H4 (cell line): ENCODE measurements at places on chromosomes 2 and 18. TPM values are rescaled to one million over a fixed set of nuclear protein-coding genes. Genes with fewer than 3 reads are reported as not detected.

Gene BABAM2
- 11.7 and 20.7 TPM in 2 replicates for total RNA-seq

Gene RPS27A
- total RNA-seq = 3,108 and 3,345 TPM in 2 replicates

Gene PAX8
- 0.08 TPM in 1 of 2 replicates, not detected in the other for total RNA-seq

Gene UGT1A10
- not detected in 2 replicates for total RNA-seq

Gene LYPD6
- 8.6 and 9.8 TPM in 2 replicates for total RNA-seq

Gene CCDC121
- total RNA-seq = 1.5 and 1.9 TPM in 2 replicates

Gene LDLRAD4
- total RNA-seq = 5.5 and 6.9 TPM in 2 replicates

Gene ATG16L1
- 26.6 and 30.6 TPM in 2 replicates for total RNA-seq

Gene CEP76
- total RNA-seq = 12.3 and 13.2 TPM in 2 replicates

Gene RAX
- not detected in 2 replicates for total RNA-seq

Gene SLC5A7
- total RNA-seq = not detected in 2 replicates

Gene CCDC102B
- 11.0 and 22.4 TPM in 2 replicates for total RNA-seq

Gene ZNF514
- 2.7 and 5.4 TPM in 2 replicates for total RNA-seq

Gene ERLEC1
- total RNA-seq = 70.3 and 85.9 TPM in 2 replicates

Gene CIAO1
- total RNA-seq = 79.3 and 96.1 TPM in 2 replicates

GRCh38 chr2:94990956-94991355 lies 34.6 kb upstream of the MAL start:
- no peak for DNase-seq

- no peak for DNase-seq
These were observed 99.5 kb downstream of the MAP4K4 start for GRCh38 chr2:101796825-101797600.

- no peak for DNase-seq
These were observed 29.4 kb downstream of the KANSL3 start for GRCh38 chr2:96608469-96609455.

DNA sequence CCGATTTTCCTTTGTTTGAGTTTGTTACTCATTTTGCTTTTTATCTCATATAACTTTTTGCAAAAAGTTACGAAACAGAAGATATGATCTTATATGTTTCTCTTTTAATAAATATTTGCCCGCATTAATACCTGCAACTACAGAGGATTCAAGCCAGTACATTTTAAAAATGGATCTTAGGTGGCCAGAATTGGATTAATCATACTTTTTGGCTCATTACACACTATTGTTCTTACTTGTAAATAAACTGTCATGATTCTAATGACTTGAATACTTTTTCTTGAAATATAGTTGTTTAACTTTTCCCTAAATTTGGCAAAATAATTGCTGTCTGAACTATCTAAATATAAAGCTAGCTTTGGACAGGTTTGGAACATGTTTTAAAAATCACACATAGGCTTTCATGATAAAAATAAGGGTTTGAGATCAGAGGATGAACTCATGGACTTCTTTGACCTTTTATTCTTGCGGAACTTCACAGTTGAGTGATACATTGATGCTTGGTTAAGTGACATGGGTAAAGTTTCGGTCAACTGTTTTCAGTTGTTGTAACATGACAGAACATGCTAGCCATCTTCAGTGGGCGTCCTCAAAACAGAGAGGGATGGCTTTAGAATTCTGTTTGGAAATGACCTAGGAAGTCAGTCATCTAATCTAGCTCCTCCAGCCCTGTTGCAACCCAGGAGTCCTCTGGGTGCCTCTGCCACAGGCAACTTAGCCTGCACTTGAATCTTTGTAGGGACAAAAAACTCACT lies 44.5 kb downstream of the LTBP1 start:
- no peak for DNase-seq

GRCh38 chr2:27082773-27083409 lies 3.7 kb upstream of the KHK start:
- no peak for DNase-seq

DNA sequence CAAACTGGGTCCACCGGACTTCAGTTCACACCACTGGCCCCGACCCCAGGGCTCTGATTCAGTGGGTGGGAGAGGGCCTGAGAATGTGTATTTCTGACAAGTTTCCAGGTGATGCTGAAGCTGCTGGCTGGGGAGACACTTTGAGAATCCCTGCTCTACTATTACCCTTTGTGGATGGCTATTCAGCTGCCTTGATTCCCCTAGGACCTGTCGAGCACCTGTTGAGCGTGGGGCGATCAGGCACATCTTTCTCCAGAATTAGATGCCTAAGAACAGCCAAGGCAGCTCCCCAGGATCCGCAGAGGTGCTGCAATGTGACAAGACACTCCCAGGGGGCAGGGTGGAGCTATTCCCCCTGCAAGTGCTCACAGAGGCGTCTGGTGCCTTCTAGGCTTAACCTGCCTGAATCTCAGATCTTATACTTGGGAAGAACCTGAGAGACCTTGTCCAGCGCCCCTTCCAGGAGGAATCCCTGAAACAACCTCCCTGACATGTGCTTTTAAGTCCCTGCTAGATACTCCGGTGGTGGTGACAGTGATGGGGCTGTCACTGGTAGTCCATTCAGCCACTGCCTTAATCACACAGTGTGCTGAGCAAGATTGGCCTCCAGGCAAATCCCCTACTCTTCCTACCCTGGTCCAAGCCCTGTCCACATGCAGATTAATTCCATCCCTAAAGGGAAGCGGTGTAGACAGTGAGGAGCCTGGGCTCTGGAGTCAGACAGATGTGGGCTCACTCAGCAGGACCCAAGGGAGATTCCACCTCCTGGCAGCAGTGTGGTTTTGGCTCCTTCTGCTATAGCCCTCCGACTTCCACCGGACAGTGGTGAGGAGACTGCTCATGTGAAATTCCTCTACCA lies 43.4 kb upstream of the OTOF start:
- no peak for DNase-seq

GRCh38 chr2:112144966-112145365 lies 6.8 kb downstream of the FBLN7 start:
- no peak for DNase-seq

DNA sequence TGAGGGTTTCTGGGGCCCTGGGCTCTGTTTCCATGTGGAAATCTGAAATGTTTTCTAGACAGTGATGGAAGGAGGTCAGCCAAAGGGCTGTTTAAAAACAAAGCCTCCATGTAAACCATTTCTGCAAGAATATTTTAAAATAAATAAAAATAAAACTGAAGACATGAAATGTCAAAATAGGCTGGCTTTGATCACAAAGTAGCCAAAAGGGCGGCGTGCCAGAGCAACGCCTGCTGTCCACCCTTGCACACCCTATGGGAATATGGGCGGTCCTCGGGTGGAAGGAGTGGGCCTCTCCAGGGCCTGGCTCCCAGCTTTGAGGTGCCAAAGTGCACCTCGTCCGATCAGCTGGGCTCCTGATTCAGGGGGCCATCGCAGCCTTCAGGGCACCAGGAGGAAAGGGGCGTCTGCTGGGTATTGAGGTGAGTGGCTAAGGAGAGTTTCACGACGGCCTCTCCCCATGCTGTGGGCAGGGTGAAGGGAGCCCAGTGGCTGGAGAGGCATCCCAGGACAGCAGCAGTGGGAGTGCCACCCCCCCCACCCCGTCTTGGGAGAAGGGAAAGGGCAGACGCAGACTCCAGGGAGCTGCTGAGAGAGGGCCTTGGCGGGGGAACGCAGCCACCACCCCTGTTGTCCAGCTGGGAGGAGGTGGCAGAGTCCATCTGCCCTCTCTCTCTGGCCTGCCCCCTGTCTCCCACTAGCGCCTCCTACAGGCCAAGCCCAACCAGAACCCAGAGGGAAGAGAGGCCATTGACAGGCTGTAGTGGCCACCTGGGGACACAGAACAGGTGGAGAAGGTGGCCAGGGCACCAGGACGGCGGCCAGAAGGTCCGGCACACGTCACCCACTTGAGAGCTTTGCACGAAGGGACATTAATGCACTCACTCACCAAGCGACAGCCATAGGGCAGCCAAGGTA lies 5.7 kb upstream of the ERFE start:
- no peak for DNase-seq

DNA sequence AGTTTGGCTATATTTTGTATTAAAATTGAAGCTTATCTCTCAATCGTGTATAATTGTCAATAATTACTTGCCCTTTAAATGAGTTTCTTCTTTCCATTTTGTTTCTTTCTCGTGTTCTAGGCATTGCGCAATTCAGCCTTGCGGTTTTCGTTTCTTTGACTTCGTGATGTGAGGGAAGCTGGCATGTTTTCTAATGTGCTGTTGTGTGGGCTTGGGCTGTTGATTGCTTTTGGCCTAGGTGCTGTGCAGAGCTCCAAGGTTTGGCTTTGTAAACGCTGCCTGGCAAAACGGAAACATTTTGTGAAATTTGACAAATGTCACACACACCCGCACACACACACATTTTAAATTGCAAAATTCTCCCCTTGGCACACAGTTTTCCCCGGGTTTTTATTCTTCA lies 242.6 kb upstream of the TCF4 start:
- DNase-seq = peak; percentile 38

GRCh38 chr2:34121076-34121475 lies 522.0 kb upstream of the FAM98A start:
- DNase-seq = no peak

DNA sequence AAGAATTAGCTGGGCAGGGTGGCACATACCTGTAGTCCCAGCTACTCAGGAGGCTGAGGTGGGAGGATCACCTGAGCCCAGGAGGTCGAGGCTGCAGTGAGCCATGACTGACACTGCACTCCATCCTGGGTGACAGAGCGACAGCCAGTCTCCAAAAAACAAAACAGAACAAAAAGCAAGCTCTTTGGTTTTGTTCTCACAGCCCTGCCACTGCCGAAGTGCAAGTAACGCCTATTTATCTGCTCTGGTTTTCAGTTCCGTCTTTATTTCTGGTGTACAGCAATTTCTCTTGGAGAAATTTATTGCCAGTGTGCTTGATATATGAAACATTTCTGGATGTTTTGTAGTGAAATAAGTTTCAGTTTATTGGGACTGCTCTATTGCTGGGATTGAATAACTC lies 61.9 kb downstream of the RAB10 start:
- no peak for DNase-seq

GRCh38 chr2:205808486-205809121 lies 126.3 kb downstream of the NRP2 start:
- DNase-seq = peak; percentile 53

- no peak for DNase-seq
These were observed 148.1 kb downstream of the EML6 start for GRCh38 chr2:54871457-54872107.

GRCh38 chr18:40555914-40556313 lies 1399.1 kb upstream of the PIK3C3 start:
- no peak for DNase-seq

DNA sequence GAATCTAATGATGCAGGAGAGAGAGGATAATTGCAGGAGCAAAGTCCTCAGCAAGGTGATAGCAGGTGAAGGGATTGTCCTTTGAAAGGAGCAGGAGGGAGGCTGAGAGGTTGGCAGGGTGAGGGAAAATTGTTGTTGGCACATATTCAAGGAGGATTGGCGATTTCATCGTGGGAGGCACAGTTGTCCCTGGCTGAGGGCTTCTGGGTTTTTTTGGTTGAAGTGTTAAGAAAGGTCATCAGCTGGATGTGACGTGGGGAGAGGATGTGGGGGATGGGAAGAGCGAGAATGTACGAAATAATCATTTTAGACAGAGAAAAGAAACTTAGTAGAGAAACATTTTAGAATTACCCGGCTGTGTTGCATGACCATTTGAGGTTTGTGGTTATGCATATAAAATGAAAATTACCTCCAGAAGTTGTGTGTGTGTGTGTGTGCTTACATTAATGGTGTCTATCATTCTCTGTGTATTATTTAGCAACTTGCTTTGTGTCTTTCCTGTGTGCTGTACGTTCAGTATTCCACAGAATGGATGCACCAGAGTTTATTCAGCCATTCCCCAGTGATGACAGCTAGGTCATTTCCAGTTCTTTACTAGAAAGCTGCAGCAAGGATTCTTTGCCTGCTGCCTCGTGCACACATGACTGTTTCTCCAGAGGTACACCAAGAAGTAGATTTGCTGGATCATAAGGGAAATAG lies 67.6 kb downstream of the SDC1 start:
- DNase-seq = no peak

GRCh38 chr2:157722580-157723234 lies 94.0 kb upstream of the ACVR1C start:
- DNase-seq = peak; percentile 20

GRCh38 chr2:230796280-230796862 lies 68.4 kb upstream of the ITM2C start:
- peak; percentile 26 for DNase-seq

GRCh38 chr2:71948781-71949536 lies 198.7 kb downstream of the CYP26B1 start:
- DNase-seq = no peak

DNA sequence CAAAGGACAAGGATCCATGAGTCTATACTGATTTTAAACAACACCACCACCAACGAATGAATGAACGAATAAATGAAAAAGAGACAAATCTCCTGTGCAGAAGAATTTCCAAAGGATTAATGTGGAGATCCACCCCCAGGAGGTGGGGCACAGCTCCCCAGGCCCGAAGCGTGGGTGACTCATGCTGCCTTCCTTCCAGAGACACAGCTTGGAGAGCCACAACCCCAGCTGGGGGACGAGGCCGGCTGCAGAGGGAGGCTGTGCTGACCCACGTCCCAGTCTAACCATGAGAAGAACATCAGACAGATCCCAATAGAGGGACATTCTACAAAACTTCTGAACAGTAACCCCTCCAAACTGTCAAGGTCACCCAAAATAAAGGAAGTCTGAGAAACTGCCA lies 557.3 kb upstream of the SALL3 start:
- DNase-seq = peak; percentile 20

GRCh38 chr18:59715966-59716369 lies 18.7 kb upstream of the CCBE1 start:
- peak; percentile 54 for DNase-seq

DNA sequence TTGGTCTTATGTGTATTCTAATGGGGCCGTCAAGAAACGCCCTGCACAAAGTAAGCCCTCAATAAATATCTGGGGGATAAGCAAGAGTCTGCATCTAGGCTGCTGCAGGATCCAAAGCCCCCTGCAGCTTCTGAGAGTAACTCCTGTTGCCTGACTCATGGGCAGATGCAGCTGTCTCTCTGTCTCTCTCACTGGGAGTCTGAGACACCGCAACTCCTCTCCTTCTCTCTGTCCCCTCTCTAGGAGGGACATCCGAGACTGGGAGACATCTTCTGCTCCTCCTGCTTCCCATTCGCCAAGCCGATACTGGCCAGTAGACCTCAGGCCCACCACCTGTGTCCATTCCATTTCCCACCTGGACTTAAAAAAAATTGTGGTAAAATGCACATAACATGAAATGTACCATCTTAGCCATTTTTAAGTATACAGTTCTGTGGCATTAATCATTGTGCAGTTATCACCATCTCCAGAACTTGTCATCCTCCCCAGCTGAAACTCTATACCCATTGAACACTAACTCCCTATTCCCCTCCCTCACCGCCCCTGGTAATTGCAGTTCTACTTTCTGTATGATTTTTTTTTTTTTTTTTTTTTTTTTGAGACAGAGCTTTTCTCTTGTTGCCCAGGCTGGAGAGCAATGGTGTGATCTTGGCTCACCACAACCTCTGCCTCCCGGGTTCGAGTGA lies 20.1 kb downstream of the DYSF start:
- DNase-seq = no peak
